ENCODE measurements at places on chromosomes 1 and 21. TPM values are rescaled to one million over a fixed set of nuclear protein-coding genes. Genes with fewer than 3 reads are reported as not detected.

Gene FAAH
- polyA plus RNA-seq: 0.06 TPM

Gene S100A2
- 5.2 TPM for polyA plus RNA-seq

Gene PIGR
- polyA plus RNA-seq: not detected

Gene FMO2
- 2.0 TPM for polyA plus RNA-seq

Gene HTR6
- not detected for polyA plus RNA-seq

Gene RNU1-2
- polyA plus RNA-seq: under 0.01 TPM

Gene LCE2B
- polyA plus RNA-seq: not detected

Gene NKAIN1
- 0.09 TPM for polyA plus RNA-seq

Gene SPOCD1
- 78.8 TPM for polyA plus RNA-seq

Gene ZNF648
- not detected for polyA plus RNA-seq

Gene AMPD1
- not detected for polyA plus RNA-seq

All from AG04450 (cell line).